Fibroblast of skin of left quadriceps (primary cell): ENCODE measurements at places on chromosomes 1 and 21.

DNA sequence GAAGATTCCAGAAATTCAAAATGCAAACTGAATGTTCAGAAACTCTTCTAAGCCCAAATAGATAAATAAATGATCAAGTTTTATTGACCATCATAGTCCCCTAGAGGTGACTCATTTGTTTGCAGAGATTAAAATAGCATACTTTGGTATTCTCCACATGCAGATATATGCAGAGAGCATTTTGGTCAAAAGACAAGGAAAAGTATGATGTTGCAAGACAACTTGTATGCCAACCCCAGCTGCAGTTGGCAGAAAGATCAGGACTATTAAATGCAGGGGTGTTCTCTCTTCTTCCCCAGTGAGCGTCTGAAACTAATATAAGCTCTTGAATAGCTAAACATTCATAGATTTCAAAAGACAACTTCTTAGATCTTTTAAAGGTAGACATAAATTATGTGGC lies 404.9 kb downstream of the LTN1 start:
- DNase-seq, result no peak

DNA sequence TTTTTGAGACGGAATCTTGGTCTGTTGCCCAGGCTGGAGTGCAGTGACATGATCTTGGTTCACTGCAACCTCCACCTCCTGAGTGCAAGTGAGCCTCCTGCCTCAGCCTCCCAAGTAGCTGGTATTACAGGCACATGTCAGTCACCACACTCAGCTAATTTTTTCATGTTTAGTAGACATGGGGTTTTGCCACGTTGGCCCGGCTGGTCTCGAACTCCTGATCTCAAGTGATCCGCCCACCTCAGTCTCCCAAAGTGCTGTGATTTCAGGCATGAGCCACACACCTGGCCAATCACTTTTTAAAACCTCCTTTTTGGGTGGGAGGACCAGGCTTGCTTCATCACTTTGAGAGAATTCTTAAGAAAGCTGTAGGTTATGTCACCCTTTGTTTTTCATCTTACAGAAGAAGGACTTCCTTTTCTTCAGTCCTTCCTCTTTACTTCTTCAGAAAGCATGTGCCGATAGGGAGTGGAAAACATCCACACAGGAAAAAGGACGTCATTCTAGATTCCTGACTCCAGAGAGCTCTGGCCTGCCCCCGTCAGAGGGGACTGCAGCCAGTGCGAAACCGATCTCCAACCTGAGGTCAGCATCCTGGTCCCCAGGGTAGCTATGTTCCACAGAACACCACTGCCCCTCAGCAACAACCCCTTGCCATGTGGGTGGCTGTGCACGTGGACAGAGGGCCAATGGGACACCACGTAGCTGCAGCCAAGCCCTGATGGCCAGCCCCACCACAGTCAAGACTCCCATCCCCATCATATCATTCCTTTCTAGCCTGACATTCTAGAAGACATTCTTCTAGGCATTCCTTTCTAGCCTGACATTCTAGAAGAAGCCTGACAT lies 21.9 kb downstream of the NCF2 start:
- peak; percentile 5 for DNase-seq

DNA sequence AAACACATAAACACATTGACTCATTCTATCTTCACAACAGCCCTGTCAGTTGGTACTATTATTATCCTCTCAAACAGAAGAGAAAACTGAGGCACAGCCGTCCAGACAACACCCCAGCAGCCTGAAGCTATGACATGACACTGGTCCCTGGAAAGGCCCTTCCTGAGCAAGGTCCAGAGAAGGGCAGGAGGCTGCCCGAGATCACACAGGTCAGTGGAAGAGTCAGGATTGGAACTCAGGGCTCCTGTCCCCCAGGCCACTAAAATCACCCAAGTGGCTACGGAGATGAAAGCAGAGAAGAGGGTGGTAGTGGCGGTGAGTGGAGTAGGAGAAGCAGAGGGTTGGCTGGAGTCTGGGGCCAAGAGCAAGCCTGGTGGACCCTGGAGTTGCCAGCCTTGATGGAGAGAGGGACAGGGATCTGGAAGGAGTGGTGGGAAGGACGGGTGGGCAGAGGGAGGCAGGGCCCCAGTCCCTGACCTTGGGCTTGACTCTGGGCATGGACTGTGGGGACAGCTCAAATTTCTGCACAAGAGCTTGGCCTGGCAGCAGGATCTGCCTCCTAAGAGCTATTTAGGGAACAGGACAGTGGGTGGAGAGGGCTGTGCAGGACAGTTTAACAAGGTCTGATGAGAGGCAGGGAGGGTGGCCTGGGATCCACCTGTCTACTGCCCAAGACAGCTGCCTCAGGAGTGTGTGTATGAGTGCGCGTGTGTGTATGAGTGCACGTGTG lies 15.8 kb downstream of the MYOM3 start:
- DNase-seq, result no peak

DNA sequence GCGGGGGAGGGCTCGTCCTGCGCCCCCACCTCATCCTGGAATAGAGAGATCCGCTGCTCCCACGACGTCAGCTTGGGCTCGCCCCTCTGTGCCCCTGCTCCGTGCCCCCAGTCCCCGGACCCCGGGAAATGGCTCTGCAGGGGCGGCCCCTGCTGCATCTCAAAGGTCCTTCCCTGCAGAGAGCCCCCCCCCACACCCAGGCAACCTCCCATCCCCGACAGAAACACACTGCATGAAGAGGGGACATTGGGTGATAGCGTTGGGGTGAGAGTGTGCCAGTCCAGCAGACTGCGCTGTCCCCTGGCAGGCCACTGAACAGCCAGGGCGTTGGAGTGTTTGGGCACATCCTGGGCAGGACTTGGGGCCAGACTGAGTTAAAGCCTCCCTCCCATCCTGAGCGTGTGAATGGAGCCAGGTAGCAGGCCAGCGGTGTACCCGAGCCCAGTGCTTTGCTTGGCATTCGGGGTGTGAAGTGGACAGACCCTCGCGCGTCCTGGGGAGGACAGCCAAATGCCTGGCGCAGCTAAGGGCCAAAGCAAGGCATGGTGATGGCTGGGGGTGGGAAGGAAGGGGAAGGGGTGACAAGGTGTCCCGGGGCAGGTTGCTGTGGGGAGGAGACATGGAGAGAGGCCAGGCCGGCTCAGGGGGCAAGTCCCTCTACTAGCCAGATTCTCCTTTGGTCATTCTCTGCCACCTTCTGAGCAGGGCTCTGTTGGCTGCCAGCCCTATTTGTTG lies 633 bp upstream of the ETNK2 start:
- no peak for DNase-seq

DNA sequence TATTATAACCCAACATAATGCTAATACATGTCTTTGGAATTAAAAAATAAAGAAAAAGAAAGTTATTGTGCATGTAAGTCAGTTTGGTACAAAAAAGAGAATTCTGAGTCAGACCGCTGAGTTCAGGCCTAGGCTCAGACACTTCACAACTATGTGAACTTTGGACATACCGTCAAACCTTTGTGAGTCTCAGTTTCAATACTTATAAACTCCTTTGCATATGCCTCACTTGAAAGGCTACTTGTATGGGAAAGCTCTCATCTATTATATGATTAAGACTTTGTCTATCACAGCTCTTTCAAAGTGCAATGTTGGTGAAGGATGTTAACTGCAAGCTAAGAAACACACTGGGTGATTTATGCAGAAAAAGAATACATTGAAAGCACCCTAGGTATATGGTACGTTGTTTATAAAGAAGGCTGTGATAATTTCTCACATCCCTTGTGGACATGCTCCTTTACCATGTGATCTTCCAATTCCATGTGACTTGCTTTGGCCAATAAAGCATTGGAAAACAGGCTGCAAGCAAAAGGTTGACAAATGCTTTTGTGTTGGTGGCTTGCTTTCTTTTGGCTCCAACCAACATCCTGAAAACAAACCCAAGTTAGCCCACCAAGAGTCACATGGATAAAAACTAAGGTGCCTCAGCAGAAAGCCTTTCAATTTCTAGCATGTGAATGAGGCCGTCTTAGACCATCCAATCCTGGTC lies 49.6 kb downstream of the INTS7 start:
- DNase-seq, result no peak

DNA sequence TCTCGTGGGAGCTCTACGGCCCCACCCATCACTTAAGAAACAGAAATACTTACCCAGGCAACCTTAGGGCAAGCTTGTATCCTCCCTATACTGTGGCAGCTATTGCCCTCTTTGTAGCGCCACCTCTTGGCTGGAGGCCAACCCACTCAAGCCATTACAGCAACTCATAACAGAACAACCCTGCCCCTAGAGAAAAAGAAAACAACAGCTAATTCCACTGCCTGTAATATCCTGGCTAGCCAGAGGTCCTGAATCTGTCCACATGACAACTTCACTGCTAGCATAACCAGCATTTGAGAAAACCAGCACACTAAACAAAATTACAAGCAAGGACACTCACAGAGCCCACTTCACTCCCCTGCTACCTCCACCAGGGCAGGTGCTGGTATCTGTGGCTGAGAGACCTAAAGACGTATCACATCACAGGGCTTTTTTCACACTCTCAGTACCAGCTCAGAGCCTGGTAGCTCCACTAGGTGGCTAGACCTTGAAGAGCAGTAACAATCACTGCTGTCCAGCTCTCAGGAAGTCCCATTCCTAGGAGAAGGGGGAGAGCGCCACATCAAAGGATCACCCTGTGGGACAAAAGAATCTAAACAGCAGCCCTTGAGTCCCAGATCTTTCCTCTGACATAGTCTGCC lies 14.5 kb upstream of the MX1 start:
- no peak for DNase-seq

DNA sequence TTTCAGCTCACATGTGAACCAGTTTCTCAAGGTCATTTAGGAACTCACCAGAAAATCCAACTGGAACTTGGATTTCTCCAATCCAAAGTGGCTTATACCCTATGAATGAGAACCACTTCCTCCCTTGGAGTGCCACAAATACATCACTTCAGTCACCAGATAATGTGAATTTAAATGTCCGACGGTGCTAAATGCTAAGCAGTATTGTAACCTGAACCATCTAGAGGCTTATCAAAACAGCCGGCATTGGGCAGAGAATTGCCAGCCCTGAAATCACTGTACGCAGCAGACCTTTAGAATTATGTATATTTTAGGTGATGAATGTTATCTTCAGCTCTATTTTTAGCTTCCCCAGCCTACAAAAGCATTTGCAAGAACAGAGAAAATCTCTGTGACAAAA lies 76.8 kb upstream of the COX20 start:
- no peak for DNase-seq

DNA sequence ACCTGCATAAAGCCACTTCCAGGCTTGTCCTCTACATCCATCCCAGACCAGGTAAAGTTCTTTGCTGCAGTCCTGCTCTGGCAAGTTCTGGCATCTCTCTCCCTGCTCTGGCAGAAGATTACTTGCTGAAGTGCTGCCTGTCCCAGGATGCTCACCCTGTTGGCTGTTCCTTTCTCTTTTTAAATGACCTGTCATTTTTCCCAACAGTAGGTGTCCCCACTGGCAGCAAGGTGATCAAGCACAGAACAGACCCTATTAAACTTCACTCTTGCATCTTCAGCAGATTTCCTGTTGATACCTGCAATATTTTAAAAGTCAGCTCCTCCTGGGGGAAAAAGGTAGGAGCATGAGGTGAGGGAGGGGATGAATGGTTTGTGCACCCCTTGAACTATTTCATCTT lies 332.6 kb downstream of the PBX1 start:
- DNase-seq, result no peak

- no peak for DNase-seq
Measured at GRCh38 chr1:23057301-23057700, 38.0 kb downstream of the KDM1A start.

DNA sequence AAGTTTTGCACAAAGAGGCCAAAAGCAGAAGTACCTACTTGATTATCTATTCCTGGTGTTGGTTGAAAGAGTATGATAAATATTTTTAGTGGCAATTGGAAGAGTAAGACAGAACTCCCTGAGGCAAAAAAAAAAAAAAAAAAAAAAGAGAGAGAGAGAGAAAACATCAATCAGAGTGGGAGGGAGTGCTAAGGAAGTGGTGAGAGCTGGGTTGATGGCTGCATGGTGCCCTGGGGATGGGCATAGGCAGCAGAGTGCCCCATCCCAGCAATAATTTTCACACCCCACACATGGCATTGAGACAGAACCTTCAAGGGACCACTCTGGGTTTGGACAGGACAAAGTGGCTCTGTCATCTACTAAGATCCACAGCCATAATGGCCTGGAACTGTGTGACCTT lies 59.4 kb upstream of the FAM20B start:
- no peak for DNase-seq

DNA sequence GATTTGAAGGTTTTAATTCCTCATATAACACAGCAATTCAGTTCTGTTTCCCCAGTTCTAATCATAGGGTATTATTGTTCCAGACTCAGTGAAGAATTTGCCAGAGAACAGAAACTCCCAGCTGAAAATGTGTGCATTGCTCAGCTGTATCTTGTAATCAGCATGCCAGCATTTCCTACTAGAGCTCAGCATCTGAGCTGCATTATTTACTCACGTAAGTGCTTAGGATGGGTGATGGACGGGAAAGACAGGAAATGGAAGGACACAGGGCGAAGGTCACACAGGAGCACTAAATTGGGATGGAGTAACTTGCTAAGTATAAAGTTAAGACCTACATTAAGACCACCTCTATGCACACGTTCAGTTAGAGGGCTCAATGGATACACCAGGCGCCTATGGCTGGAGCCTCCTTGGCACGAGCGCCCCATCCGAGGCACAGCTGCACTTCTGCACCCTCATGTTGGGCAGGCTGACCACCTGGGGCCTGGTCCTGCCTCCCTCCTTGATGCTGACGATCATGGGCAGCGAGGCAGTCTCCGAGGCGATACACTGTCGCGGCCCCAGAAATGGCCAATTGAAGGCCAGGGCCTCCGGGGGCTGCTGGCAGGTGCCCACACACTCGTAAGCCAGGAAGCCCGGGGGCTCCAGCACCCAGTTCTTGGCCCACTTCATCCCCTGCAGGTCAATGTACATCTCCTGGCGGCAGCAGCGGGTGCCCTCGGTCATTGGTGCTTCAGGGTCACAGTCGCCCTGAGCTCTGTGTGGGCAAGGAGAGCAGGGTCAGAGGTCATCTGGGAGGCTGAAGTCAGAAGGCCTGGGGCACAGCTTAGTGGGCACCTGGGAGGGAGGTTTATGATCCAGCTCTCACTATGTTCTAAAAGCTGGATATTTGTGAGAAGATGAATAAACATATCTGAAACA lies 3.7 kb downstream of the LEFTY2 start:
- DNase-seq, result no peak

DNA sequence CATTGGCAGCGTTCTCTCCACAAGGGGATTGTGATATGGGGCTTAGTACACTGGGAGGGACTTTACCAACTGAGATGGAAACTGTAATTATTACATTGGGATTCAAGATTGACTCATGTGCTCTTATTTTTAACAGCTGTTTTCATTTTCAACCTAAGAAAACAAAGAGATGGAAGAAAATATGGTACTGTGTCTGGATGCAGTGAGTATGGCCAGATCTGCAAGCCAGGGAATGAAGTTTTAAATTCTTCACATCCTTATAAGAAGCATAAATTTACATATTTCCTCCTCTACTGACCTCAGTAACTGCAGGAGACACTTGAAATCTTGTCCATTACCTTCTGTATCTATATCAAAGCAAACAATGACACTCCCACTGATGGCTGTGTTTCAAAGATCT lies 81.5 kb upstream of the EDEM3 start:
- DNase-seq, result no peak

- DNase-seq, result peak; percentile 76
Measured at GRCh38 chr1:94792473-94793295, 27.5 kb upstream of the SLC44A3 start.

- DNase-seq, result no peak
Measured at GRCh38 chr1:224329484-224329841, 509 bp downstream of the NVL start.
